ENCODE measurements at places on chromosomes 5 and 9. TPM values are rescaled to one million over a fixed set of nuclear protein-coding genes. Genes with fewer than 3 reads are reported as not detected.

The MYMK gene
- total RNA-seq, result not detected

The HAPLN1 gene
- total RNA-seq, result not detected

The DMGDH gene
- 1.0 TPM for total RNA-seq

The RORB gene
- 0.07 TPM for total RNA-seq

The GARIN3 gene
- total RNA-seq, result not detected

The TRAF1 gene
- 82.3 TPM for total RNA-seq

The FOXD4L4 gene
- total RNA-seq, result 0.23 TPM

The IL3 gene
- total RNA-seq, result 0.82 TPM

Measured in T-helper 2 cell treated with Interferon-gamma antibody and Interleukin-4, amounts not matched to agents 100 ng/mL and 5 ng/mL, for 36 hours (primary cell).